ENCODE measurements at places on chromosomes 1 and 21.

DNA sequence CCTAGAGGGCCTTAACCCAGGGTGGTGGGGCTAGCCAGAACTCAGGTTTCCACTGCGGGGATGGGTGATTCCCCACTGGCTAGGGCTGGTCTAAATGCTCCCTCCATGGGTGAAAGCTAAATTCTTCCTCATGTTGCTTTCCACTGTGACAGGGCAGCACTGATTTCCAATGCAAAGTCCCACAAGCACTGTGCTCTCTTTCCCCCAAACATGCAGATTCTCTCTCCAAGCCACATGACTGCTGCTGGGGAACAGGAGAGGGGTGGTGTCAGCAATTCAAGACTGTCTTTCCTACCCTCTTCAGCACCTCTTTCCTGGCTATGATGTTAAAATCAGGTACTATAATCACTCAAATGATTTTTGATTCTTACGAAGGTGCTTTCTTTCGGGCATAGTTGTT lies 215.5 kb downstream of the RWDD3 start:
- no peak for DNase-seq

GRCh38 chr1:178847396-178847849 lies 23.5 kb downstream of the ANGPTL1 start:
- DNase-seq, result no peak

GRCh38 chr1:54360165-54361005 lies 45.8 kb downstream of the SSBP3 start:
- DNase-seq, result no peak

- DNase-seq, result peak; percentile 39
Observed at GRCh38 chr21:41764558-41765419, 2.1 kb downstream of the RIPK4 start.

DNA sequence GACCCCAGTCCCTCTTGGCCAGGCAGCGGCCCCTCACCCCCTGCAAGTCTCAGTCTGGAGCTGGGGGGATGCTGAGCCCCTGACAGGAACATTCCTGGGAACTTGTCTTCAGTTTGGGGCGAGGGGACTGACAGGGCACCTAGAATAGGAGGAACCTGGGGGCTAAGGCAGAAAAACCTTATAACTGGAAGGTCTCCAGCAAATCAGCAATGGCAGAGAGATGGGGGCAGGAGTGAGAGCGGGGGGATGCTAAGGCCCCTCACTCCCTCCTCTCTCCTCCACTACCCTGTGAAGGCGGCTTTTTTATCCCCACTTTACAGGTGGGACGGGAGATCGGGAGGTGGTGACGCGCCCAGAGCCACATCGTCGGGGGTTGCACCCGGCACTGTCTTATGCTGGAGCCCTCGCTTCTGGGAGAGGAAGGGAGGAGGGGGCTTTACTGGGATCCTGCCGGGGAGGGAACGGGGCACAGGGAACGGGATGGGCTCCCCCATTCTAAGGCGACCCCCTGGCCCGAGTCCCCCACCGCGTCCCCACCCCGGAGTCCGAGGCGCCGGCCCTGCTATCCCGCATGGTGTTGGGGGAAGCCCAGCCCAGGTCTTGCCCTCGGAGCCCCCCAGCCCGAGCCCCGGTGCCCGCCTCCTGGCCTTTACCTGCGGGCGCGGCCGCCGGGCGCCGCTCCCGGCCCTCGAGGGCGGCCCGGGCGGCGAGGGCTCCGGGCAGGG lies 456 bp downstream of the COL8A2 start:
- no peak for DNase-seq

All from SW480 (cell line).